ENCODE measurements at places on chromosomes 7 and 10.

GRCh38 chr10:55237462-55237861 lies 436.4 kb upstream of the PCDH15 start:
- DNase-seq = no peak

DNA sequence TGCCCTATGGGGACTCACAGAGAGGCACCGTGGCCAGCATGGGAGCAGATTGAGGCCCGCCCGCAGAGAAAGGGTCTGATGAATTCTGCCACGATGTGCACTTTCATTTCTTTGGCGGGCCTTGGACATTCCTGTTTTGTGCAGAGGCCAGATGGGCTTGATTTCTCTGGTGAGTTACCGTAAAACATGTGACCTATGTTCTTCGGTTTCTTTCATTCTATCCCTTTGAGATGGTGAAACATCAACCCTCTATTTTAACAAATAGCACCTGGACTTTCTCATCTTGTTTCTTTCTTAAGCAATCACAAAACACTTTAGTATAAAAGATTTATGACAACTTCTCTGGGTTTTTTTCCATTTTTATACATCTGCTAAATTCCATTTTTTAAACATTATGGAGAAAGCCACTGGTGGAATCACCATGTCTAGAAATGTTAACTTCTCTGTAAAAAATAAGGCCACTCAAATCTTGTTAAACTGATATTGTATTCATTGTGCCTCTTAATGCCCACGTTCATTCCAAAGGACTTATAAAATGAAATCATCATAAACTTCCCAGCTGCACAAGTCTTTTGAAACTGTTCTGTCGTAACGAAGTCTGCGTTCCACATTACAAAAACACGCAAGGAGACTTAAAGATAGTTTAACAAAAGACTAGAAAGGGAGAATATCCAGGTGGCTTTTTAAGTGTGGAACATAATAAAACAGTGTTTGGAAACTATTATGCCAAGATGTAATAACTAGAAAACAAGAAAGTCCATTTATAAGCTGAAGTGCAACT lies 21.4 kb upstream of the ODAD2 start:
- no peak for DNase-seq

DNA sequence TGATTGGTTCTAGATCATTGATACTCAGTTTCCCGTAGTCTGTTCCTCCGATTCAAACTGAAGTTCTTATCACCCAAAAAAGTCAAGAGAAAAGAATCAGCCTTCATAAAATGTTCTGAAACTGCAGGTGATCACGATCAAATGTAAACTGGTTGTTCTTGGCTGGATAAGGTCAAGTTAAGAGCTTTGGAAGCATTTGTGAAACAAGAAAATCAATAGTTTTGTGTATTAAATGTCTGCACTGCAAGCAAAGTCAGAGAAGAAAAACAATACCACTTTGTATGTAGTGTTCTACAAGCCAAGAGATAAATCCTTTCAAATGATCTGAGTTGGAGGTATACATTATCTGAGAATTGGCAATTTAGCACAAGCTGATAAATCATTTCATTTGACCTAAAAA lies 710.3 kb downstream of the SORCS1 start:
- no peak for DNase-seq

DNA sequence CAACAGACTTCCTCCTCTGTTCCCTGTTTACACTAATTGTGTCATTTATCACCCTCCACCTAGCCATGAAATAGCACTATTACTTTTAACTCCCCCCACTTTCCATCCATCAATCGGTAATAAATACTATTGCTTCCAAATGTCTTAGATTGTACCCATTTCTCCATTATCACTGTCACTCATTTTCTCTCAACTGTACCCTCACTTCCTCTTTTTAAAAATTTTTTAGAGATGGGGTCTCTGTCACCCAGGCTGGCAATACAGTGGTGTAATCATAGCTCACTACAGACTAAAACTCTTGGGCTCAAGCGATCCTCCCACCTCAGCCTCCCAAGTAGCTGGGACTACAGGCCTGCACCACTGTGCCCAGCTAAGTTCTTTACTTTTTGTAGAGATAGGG lies 123.5 kb upstream of the EGR2 start:
- DNase-seq = no peak

DNA sequence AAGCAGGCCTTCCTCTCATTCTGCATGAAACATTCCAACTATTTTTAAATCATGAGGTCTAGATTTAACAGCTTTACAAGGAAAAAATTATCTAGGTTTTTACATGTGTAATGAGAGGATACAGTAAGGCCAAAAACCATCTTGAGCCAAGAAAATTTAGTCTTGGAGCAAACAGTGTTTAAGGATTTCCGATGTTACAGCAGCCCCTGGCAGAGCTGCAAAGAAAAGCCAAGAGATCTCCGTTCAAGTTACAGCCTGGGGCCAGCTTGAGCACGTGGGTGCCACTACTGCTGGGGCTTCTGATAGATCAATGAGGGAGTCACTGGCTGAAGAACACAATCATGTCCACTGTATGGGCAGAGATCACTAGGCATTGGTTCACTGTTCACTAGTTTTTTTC lies 156.2 kb downstream of the EVX1 start:
- no peak for DNase-seq

- DNase-seq = no peak
Observed at GRCh38 chr10:89384474-89385340, 6.9 kb downstream of the IFIT1B start.

DNA sequence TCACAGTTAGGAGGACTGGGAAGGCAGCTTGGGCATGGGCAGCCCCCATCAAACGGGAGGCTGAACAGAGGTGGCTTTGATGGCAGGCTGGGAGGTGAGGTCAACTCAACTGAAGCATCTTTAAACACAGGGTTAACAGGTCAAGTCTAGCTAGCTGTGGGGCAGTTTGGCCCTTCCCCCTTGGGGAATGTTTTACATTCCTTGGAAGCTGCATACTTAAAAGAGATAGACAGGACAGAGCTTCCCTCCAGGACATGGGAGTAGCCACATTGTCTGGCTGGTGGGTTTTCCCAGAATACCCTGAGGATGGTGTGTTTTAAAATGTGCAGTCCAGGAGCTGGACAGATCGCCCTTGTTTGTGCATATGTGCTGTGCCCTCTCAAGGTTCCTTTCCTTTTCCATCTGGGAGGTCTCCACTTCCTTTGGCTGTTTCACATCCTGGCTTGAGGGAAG lies 6.8 kb upstream of the RASSF4 start:
- no peak for DNase-seq

- DNase-seq = no peak
Observed at GRCh38 chr10:4127518-4128315, 342.7 kb upstream of the KLF6 start.

GRCh38 chr10:26481914-26482550 lies 43.9 kb downstream of the APBB1IP start:
- DNase-seq = no peak

DNA sequence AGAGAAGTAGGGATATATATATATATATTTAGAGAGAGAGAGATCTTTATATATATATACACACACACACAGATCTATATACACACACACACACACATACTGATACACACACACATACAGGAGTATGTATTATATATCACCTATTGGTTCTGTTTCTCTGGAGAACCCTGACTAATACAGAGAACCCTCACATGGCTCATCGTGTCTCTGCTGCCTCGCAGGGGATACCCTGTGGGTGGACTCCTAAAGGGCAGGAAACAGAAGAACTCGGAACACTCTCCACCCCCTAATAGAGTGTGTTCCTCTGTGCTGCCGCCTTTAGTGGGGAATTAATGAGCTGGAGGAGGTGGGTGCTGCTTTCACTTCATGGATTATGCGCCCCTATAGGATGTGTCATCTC lies 86.6 kb downstream of the NPY start:
- no peak for DNase-seq

- no peak for DNase-seq
Observed at GRCh38 chr10:104334561-104334960, 3.7 kb downstream of the ITPRIP start.

GRCh38 chr10:112583236-112583939 lies 136.4 kb downstream of the VTI1A start:
- no peak for DNase-seq

GRCh38 chr10:110345286-110345685 lies 40.6 kb upstream of the SMNDC1 start:
- DNase-seq = no peak

DNA sequence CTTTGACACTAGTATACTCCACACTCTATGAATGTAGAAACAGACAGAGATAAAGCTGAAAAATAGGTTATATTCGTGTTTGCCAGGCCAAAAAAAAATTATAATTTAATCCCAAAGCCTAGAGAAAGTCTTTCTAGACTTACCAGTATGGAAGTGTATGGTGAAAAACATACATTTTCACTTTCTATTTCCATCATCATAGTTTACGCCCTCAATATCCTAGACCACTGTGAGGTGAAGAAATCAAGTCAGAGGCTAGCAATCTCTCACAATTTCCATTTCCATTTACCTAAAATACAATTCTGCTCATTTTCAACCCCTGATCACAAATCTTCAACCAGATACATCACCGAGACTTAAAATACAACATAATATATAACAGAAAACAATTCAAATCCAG lies 16.2 kb downstream of the GPR22 start:
- no peak for DNase-seq

DNA sequence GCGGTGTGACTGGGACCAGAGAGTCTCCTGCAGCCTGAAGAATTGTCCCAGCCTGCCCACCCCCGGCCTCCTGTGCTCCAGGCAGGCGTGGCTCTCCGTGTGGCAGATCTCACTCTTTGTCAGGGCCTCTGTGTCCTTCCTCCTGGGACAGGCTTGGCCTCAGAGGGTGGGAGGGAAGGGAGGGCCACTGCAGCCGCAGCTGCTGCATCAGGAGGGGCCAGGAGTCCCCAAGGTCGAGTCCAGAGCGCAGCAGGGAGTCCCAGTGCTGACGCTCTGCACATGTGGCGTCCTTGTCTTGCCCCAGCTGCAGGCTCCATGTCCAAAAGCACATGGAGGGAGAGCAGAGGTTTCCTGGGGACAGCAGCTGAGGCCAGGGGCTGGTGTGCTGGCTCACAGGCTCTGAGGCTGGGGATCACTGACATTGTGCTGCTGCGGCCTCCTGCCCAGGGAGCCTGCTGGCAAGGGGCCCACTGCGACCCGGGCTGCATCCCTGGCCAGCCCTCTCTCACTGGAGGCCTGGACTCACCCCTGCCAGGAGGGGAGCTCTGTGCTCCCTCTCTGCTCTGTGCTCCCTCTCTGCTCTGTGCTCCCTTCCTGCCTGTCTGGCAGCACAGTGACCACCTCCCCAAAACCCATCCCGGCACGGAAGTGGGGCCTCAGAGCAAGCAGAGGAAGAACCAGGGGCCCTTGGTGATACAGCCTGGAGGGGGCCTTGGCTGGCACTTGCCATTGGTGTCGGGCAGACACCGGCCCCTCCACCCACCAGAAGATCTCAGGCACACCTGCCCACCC lies 114.6 kb upstream of the RET start:
- DNase-seq = no peak

GRCh38 chr7:101125989-101126650 lies 784 bp upstream of the SERPINE1 start:
- DNase-seq = no peak

GRCh38 chr7:130908345-130909160 lies 174.5 kb upstream of the KLF14 start:
- no peak for DNase-seq

DNA sequence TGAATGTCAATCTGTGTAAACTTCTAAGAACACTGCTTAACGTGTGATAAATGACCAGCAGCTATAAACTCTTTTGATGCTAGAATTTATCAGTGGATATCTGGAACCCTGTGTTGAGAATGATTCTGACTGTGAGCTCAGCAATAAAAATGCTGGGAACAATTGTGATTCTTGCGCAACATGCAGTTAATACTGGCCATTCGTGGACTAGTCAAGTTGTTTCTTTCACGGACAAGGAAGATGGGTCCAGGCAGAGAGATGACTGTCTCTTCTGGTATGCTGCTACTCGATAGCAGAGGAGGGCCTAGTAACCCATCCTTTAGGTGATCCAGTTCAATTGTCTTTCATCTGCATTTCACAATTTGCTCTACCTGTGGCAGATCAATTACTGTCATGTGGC lies 394.8 kb upstream of the IGFBP3 start:
- DNase-seq = no peak

DNA sequence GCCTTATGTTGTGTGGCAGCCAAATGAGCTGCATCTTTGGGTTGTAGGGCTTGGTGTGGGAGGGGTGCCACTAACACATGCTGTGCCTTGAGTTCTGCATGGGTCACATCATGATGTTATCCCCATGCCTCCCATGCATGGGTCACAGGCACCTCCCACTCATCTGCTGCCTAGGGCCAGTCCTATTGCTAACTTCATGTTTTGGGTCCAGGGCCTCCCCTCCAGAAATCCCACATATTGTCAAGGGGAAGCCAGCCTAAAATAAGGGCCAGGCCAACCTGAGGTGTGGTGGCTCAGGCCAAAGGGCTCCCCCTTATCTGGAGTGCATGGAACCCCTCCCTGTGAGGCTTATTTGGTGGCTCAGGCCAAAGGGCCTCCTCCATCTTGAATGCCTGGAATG lies 299.0 kb downstream of the RPS24 start:
- no peak for DNase-seq

DNA sequence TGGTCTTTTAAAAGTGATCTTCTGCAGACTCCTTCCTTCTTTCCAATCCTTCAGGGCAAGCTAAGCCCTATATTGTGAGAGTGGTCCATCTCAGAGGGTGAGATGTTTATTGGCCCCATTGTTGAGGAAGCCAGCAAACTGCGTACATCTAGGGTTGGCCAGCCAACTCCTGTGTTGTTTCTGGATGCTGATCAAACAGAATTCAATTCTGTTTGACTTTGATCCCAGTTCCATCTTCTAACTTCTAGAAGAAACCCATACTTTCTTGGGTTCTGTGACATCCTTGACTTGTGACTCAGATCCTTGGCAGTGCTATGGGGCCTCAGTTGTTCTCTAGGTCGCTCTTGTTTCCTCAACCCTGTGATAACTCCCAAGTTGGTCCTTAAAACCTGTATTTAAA lies 116.2 kb downstream of the LSMEM1 start:
- DNase-seq = no peak

DNA sequence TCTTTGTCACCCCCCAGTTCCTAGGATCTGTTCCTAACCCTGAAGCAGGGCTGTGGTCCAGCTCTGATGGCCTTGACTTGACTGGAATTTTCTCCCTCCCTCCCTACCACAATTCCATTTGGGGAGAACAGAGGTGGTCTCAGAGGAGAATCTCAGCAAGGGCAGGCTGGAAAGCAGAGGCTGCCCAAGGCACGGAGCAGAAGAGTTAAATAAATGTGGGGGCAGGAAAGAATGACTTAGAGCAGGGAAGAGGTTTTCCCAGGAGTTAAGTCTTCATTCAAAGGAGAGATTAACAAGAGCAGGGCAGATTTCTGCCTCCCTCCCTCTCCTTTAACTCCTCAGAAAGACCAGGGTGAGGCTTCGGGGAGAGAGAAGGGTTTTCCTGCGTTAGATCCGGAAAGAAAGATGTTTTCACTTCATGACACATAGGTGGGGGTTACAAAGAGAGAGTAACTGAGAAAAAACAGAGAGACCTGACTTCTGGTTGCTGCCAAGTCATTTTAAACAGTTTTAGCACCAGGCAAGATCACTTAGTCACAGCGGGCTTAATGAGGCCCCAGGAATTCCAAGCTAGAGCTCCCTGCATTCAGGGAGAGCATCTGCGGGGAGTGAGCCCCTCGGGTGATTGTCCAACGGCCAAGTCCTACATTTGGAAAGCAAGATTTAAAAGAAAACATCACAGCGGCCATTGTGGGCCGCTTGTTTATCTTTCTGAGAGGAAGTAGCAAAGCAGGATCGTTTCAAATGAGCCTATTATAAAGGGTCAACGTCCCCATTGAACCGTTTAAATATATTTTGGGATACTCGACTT lies 78.7 kb downstream of the ARHGAP22 start:
- no peak for DNase-seq

- no peak for DNase-seq
Observed at GRCh38 chr10:125868372-125868975, 12.6 kb downstream of the DHX32 start.

GRCh38 chr7:155893664-155894063 lies 81.4 kb upstream of the SHH start:
- no peak for DNase-seq

Data from stimulated activated CD8-positive, alpha-beta memory T cell treated with anti-CD3 and anti-CD28 coated beads, Interleukin-4, amount 100 ng/mL, for 1 hour (primary cell).